ENCODE measurements at places on chromosomes 7 and 10.

GRCh38 chr7:135920478-135920877 is 56.7 kb downstream of the MTPN start:
- DNase-seq, result no peak

DNA sequence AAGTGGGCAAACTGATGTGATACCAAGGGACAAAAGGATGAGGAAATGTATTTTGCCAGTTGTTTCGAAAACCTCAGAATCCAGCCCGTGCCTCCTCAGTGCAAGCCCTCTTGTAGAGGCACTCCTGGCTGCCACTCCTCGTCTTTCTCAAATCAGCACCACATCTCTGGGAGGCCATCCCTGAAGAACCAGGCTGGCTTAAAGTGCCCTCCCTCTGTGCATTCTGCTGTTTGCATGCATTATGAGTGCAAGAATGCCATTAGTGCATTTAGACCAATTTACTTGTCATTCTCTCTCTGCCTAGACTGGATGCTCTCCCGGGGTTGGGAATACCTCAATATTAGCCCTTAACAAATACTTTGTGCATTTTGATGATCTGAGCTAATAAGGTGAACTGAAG is 19.9 kb upstream of the FAM180A start:
- no peak for DNase-seq

- DNase-seq, result no peak
Observed at GRCh38 chr10:23742807-23743206, 303.9 kb downstream of the OTUD1 start.

- no peak for DNase-seq
Observed at GRCh38 chr10:31630861-31631567, 297.6 kb downstream of the ARHGAP12 start.

- peak; percentile 36 for DNase-seq
Observed at GRCh38 chr7:117012696-117013095, 59.4 kb downstream of the ST7 start.

DNA sequence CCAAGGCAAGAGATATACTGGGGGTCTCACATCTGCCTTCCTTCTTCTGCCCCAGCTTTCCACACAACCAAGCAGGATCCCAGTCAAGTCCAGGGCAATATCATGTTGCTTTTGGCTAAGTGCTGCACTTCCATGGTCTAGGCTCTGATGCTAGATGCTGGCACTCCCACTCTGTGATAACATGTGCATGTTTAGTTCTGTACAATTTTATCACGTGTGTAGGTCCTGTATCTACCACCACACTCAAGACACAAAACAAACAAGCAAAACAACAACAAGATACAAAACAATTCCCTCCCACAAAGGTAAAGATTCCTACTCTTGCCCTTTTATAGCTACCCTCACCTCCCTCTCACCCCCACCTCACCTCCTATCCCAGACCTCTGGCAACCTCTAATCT is 105.6 kb upstream of the HABP2 start:
- no peak for DNase-seq

DNA sequence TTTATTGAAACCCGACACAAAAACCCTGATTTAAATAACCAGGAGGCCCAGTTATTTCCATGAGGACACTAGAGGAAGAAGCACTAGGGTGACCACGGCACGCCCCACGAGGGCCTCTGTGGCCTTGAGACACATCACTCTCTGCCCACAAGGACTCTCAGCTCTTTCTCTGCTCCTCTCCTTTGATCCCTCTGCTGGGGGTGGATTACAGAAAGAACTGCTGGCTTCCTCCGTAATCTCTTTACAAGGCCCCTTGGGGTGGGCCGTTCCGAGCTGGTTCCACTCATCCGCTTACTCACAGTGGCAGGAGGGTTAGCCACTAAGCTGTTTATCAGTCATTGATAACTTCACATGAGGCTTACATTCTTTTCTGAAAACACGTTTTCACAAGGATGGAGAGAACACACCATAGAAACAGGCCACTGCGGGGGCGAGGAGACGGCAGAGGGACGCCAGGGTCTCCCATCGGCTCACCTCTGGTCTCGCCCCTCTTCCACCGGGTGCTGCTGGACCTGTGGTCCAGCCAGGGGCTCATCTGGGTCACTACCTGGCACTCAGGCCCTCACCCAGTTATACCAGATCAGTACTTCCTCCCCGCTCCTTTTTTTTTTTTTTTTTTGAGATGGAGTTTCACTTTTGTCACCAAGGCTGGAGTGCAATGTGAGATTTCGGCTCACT is 17.6 kb upstream of the PFKFB3 start:
- no peak for DNase-seq

DNA sequence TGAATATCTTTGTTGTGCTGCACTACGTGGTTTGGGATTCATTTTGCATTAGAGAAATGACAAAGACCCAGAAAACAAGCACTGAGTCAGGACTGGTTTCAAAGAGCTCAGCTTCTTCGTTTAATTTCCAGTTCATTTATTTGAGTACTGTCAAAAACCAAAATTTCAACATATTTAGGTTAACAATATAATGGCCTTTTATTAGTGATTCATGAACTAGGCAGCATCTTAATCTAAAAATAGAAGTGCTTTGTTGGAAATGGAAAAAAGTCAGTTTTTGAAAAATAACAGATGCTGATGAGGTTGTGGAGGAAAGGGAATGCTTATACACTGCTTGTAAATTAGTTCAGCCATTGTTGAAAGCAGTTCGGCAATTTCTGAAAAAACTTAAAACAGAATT is 856.4 kb downstream of the LRMDA start:
- DNase-seq, result no peak

- DNase-seq, result no peak
Observed at GRCh38 chr7:109930049-109930448, 1160.9 kb upstream of the LRRN3 start.

- no peak for DNase-seq
Observed at GRCh38 chr7:101442426-101443070, 79.9 kb downstream of the COL26A1 start.

- no peak for DNase-seq
Observed at GRCh38 chr7:135855846-135856245, 107.2 kb upstream of the FAM180A start.

DNA sequence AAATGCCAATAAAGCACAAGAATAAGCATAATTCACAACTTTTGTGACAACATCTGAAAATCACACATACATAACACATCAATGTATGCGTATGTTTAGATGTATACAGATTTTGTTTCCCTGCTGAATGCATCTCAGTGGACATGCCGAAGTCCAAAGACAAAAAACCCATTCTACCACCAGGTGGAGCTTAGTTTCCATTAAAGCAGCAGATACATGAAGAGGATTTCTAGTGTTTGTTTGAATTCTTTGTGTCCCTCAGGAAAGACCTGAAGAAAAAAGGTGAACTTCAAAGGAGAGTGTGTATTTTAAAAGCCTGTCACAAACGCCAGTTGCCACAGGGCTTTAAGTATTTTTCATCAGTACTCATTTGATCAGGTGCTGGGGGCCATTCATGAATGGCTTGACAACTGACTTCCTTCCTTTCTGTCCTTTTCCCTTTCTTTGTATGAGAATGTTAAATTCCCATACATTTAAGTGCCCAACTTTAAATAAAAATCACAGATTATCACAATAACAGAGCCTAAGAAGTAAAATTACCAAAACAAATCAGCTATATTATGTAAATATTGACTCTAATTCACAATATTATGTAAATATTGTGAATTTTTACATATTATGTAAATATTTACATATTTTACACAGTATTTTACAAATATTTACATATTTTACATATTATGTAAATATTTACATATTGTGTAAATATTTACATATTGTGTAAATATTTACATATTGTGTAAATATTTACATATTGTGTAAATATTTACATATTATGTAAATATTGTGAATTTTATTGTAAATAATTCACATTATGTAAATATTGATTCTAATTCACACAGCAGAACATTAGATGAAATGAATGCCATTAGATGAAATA is 343.0 kb downstream of the CRPPA start:
- DNase-seq, result peak; percentile 61

DNA sequence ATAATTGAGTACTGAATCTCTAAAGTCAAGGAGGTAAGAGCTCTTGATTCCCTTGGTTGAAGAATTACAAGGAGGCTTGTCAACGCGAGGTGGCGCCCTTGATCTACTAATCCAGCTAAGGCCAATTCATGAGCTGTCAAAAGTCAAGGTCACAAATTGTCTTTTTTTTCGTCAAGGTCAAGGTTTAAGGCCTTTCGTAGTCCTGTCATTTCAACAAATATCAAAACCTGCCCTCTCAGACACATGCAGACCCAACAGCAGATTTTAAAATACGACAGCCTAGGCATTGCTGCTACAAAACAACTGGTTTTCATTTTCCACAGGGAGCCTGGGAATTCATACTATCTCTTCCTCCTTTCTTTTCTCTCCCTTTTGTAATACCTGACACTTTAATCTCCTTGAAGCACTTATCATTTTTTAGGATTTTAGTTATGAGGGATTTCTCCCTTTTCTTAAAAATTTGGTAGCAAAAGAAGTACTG is 3.6 kb downstream of the HOXA13 start:
- peak; percentile 84 for DNase-seq

DNA sequence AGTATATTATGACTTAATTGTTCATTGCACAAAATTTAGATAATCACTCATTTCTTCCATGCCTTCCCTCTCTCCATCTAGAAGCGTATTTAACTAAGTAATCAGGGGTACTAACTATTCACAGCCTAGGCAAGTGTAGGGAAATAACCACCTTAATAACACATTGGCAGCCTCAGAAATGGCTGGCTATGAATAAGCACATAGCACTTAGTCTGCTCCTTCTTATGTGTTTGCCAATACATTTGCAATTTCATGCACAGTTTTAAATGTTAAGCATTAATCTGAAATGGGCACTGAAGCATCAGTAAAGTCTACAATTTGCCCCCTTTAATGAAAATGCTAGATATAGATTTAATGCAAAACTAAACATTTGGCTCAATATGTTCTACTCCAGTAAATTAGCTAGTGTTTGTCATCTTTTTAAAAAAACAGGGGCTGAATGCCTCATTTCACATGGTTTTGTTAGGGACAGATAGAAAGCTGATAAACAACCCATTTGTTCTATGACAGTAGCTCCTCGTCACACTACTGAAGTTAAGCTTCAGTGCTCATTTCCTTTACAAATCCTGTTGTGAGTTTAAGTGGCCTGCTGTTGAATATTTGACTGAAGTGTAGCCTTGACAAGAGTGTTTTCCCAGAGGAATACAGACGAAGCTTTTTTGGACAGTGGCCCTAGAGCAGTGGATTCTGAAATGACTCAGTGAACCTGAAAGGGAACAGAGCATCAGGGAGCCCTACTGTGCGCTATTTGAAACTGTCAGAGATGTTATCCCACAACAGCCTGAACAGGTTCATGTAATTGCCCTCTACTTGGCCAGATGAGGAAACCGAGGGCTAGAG is 30.5 kb downstream of the HHEX start:
- no peak for DNase-seq

DNA sequence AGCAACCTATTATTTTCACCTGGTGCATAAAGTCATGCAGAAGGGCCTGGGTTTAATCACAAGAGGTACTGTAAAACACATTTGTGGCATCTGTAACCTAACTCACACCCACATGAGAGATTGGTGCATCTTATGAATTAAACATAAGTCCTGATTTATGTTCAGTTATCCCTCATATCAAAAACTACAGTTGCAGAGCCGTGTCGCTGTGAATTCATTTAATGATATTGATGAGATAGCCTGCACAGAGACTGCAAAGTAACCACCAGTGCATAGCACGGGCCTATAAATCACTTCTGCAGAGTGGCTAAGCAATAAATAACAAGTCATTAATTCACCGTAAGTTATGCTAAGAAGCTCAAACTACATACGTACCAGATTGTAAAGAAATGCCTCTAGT is 178.2 kb downstream of the RELN start:
- DNase-seq, result no peak

DNA sequence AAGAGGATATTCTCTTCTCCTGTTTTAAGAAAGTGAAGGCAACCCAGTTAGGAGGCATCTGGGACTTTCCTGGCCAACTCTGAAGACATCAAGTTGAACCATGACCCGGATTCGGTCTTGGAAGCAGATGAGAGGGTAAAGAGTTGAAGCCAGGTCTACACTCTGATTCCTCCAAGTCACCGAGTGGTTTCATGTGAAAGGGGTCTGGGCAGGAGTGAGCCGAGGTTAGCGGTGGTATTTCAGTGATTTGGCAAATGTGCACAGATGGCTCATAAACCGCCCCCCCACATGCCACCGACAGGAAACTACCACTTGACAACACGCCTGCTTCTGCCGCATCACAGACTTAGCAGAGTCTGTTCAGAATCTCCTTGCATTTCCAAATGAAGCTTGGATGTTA is 11.4 kb upstream of the REPIN1 start:
- DNase-seq, result no peak

DNA sequence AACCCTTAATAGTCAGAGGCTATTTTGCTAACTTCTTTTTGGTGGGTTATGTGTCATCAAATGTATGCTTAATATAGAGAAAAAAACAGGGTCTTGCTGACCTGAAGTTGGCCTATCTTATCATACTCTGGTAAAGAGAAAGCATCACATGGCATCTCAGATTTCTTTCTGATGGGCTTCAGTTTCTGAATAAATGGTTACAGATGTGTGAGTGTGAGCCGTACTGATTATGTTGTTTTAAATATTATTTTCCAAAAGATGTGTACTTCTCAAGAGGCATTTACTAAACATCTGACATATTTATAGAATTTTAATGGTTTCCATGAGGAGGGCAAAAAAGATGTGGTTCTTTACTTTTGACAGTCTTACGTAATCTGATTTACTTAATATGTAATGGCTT is 28.4 kb downstream of the BBS9 start:
- peak; percentile 14 for DNase-seq

GRCh38 chr10:78194539-78195402 is 161.1 kb downstream of the RPS24 start:
- DNase-seq, result no peak

DNA sequence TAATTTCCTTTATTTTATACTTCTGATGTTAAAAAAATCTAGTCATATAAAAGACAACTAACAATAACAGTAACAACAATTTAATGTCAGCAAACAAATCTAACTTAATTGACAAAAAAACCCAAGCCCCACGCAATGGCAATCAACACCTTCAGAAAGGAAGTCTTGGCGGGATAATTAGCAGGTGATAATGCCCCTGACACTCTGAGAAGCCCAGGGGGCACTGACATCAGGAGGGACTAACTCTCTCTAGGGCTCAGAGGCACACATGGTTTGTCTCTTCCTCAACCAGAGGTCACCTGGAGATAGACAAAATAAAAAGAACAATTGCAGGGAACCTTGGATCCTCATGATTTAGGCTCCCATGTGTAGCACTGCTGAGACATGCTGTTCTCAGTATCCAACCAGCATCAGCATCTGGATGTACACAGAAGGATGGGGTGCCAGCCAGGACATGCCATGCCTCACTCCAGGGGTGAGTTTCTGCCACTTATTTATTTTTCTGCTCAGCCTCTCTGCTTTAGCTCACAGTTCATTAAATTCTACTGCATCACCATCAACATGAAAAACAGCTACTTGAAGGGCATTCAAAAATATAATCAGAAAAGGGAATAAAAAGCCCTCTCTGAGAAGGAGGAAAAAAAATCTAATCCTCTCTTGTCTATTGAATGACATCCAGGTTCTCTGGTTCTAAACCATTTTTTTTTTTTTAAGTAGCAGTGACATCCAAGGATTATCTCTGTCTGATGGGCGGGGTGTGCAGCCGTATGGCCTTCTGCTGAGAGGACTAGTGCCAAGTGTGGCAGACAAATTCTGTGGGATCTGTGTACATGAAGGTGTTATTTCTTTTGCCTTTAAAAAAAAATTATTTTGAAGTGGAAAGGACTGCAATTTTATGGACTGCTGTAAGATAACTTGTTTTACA is 96.3 kb downstream of the ATXN7L1 start:
- DNase-seq, result no peak
